ENCODE measurements at places on chromosomes 1 and 21.
A peak's percentile ranks its signal among the peaks of the same experiment; 100 is the strongest.

- peak; percentile 38 for DNase-seq
Measured at GRCh38 chr1:179121159-179121938, 39.5 kb downstream of the TOR3A start.

DNA sequence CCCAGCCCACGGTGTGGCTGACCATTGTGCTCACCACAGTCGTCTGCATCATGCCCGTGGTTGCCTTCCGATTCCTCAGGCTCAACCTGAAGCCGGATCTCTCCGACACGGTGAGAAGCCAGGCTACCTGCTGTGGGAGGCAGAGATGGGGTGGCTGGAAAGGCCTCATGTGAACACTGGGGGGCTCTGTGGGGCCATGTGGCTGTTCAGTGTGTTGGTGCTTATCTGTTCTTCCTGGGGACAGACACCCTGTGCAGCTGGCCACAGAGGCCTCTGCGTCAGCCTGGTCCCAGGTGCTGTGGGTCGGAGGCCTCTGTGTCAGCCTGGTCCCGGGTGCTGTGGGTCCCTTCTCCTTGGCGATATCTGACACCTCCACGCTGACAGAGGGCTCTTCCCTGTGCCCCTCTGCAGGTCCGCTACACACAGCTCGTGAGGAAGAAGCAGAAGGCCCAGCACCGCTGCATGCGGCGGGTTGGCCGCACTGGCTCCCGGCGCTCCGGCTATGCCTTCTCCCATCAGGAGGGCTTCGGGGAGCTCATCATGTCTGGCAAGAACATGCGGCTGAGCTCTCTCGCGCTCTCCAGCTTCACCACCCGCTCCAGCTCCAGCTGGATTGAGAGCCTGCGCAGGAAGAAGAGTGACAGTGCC is 23.2 kb downstream of the ATP8B2 start:
- DNase-seq, result no peak

DNA sequence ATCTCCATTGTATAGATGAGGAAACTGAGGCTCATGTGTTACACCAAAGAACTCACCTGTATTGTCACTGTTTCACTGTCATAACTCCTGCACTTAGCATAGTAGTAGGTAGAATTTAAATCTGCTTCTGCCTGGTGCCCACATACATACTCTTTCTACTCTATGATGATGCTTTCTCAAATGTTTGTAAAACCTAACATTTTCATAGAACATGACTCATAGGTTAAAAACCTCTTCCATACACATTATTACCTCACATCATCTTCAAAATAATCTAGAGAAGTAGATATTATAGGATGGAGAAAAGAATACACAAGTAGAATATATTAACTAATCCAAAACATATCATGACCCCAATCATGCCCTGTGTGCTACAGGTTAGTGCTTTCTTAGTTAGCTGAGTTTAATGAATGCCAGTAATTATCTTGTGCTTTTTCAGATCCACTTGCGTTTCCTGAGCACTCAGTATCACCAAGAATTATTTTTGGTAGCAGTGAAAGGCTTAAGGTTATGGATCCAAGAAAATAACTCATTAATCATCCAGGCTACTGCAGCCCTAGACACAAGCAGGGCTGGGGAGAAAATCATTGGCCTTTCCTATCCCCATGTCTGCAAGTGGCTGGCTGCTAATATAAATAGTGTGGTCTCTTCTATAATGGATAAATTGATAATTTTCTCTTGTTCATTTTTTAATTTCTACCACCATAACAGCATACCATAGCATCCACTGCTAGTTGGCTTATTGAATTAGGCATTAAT is 156.9 kb downstream of the LRRC40 start:
- no peak for DNase-seq

GRCh38 chr1:102897557-102897956 is 210.8 kb downstream of the COL11A1 start:
- no peak for DNase-seq

DNA sequence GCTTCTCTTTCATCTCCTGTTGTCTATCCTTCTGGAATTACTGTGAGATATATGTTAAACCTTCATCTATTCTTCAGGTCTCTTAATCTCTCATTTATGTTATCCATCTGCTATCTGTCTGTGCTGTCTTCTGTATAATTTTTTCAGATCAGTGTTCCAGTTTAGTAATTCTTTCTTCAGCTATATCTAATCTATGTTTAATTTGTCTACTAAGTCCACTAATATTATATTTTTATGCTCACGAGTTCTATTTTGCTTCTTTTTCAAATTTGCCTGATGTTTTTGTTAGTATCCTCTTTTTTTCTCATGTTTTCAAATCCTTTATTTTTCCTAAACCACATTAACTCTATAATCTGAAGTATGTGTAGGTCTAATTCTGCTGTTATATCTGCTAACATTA is 34.6 kb upstream of the PLEKHO1 start:
- no peak for DNase-seq

DNA sequence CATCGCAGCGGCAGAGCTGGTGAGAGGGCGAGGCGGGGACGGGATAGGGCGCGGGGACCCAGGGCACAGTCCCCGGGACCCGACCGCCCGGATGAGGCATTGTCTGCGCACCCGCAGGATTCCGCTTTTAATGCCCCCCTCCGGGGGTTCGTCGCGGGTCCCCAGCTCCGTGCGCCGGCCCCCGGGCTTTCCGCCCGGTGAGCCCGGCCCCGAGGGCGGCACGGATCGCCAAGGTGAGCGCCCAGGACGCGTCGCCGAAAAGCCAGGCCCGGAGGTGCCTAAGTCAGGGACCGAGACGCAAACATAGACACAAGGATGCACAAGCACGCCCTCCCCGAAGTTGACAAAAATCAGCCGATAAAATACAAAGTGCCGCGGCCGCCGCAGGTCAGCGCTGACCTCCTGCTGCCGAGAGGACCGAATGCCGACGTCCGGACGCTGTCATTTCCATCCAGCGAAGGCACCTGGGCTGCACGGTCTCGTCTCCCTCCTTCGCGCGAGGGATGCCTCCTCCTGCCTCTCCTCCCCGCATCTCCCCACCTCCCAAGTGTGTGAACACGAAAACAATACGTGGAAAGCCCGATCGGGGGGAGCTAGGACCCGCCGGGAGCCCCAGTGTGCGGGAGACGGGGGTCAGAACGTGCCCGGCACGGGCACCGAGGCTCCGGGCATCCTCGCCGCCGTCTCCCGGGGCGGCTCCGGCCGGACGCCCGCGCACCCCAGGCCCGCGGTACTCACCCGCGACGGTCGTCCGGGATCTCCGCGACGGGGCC is 101.1 kb upstream of the SOD1 start:
- DNase-seq, result no peak

- no peak for DNase-seq
Measured at GRCh38 chr1:43789604-43790550, 82.5 kb downstream of the ST3GAL3 start.

- DNase-seq, result no peak
Measured at GRCh38 chr1:29398431-29398830, 162.1 kb downstream of the PTPRU start.

GRCh38 chr21:46079352-46080170 is 18.4 kb upstream of the COL6A2 start:
- no peak for DNase-seq

GRCh38 chr1:16048573-16049189 is 5.1 kb downstream of the CLCNKB start:
- no peak for DNase-seq

DNA sequence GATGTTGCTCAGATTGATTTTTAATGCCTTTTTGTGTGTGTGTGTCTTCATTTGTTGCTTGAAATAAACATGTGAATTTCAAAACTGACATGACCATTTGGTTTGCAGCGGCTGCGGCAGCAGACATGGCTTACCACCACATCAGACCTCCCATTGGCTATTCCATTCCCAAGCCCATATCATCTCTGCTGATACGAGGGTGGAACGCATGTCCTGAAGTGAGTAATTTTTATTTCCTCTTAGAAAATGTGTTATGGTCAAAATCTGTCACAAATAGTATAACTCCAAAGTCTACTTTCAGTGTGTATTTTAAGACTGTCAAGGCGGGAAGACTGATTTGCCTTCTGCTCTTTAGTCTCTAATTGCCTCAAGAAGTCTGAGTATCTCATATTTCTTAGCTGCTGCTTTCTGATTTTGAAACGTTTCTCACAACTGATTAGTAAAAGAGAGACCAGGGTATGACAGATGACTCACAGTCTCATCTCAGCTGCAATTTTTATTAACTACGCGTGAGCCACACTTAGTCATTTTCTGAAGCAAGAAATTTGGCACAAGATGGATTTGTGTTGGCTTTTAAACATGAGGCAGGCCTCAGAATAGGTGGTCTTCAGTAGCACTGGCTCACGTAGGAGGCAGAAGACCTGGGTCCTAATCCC is 49.0 kb downstream of the LRRC53 start:
- no peak for DNase-seq

GRCh38 chr1:48558366-48558765 is 86.4 kb upstream of the SPATA6 start:
- no peak for DNase-seq

- DNase-seq, result no peak
Measured at GRCh38 chr1:59804301-59804700, 10.4 kb upstream of the HOOK1 start.

- no peak for DNase-seq
Measured at GRCh38 chr1:36964830-36965229, 69.5 kb downstream of the GRIK3 start.

DNA sequence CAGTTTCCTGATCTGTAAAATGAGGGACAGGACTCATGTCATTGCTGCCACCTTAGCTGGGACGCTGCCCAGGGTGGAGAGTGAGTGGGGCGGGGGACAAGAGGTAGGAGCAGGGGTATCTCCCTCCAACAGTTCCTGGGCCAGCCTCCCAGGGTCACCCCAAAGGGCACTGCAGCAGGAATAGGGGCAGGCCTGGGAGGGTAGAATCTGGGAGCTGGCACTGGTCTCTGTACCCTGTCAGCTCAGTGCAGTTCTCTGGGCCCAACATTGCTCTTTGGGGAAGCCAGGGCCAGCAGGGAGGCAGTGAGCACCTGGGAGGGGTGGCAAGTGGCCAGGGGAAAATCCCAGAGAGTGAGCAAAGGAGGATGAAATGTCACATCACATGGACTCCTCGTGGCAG is 55.8 kb downstream of the ELK4 start:
- DNase-seq, result no peak

DNA sequence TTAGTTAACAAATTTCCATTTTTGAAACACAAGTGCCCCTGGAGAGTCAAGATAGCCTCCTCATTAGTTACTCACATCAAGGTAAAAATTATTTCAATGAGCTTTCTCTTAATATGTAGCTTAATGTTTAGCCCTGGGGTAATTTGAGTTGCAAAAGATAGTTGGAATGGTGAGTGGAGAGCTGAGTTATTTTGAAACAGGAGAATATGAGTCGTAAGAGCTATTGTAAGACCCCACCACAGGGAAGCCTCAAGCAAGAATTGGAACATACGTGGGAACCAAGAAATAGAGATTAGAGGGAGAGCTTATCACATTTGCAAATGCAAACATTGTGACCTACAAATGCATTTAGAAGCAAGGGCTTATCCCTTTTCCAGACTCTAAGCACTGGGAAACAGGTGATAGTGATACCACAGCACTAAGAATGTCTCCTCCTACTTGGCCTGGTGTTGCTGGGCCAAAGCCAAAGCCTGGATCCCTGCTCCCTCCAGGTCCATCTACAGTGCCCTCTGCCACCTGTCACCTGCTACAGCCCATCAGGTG is 635.1 kb downstream of the PTPRC start:
- no peak for DNase-seq

GRCh38 chr1:37560401-37561132 is 3.8 kb downstream of the DNALI1 start:
- DNase-seq, result no peak

- DNase-seq, result no peak
Measured at GRCh38 chr1:33608825-33609400, 136.5 kb downstream of the ZSCAN20 start.

DNA sequence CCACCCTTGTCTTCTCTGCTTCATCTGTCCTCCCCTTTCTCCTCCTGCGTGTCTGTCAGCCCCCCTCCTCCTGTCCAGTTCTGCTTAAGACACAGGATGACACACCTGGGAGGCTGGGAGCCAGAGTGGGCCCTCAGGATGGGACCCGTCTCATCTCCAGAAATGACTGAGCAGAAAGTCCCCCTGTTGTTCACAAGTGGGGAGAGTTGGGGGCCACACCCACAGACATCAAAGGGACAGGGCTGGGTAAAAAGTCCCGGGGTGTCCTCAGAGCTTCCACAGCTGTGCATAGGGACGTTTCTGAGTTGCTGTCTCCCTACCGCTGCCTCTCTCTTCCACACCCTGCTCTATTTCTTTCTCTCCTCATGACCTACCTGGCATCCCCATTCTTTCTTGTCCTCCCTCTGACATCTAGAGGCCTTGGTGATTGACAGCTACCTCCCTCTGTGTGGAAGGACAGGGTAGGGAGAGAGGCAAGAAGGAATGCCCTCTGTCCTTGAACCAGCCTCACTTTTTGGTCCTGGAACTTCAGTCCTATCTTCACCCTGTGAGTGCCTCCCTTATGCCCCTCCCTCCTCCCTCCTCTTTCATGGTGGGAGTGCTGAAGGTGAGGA is 19.5 kb upstream of the SH2D2A start:
- no peak for DNase-seq

DNA sequence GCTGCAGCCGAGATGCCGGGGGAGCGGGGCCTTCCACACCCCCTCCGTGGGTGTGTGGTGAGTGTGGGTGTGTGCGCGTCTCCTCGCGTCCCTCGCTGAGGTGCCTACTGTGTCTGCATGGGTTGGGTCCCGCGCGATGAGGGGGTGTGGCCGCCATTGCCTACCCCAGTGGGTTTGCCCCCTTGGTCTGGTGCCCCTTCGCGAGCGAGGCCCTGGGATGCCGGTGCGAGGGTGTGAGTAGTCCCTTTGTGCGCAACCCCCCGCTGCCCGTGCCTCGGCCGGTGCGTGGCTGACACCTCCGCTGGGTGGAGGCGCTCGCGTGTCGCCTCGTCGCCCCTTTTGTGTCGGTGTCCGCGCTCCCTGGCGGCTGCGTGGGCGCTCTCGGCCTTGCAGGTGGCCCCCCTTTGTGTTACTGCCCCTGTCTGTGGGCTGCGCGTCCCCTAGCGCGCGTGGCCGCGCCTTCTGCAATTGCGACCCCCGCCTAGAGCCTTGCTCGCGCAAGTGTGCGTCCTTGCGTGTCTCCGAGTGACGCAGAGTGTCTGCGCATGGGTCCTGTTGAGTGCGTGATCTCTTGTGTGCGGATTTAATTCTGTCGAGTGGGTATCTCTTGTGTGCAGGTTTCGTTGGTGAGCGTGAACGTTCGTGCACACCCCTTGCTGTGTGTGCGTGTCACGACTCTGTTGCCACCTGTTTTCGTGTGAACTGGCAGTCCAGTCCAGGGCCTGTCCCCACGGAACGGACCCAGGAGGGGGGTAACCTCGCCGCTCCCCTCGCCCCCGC is 553 bp downstream of the TTC3 start:
- peak; percentile 62 for DNase-seq

DNA sequence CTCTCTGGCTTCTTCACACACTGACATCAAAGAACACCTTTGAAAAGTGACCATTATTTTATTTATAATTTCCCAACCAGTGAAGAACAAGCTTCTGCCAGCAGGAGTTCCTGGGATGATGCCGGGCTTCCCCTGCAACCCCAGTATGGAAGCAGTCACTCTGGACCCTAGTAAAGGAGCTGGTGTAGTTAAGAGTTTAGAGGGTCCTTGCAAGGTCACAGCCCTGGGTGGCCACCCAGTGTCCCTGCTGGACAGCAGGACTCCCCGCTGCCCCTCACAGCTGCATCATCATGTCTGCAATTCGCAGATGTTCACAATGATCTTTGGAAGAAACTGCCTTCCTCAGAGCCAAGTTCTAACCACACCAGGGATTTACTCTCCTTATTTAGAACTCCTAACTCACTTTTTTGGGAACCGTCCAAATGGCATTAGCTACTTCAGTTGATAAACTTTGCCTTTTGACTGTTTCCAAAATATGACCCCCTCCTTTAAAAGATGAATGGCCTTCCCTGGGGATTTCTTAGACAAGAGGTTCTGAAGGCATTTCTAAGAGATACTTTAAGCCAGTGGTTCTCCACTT is 90.6 kb downstream of the HIVEP3 start:
- no peak for DNase-seq

Data from bone marrow (tissue), 2 donors.